Left kidney (tissue), 8 donors: ENCODE measurements at places on chromosomes 3 and 15. TPM values are rescaled to one million over a fixed set of nuclear protein-coding genes. Genes with fewer than 3 reads are reported as not detected.
A peak's percentile ranks its signal among the peaks of the same experiment; 100 is the strongest.

DNA sequence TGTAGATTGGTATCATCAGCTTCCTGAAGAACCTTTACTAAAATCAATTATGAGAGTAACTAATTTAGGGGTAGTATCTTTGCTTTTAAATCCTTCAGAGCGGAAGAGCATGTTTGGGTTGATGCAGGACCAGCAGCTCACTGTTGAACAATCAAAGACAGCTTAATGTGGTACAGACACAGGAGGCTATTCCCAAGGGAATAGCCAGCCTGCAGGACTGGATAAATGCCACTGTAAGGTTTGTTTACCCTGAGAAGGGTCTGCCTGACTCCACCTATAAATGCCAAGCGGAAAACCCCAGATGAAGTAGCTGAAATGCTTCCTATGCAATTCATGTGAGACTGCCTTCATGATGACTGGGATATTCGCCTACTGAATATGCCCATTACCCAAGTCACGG is 16.0 kb upstream of the STAC start:
- DNase-seq = no peak

- DNase-seq = no peak
These were observed 40.6 kb downstream of the TMEM266 start for GRCh38 chr15:76100361-76100760.

DNA sequence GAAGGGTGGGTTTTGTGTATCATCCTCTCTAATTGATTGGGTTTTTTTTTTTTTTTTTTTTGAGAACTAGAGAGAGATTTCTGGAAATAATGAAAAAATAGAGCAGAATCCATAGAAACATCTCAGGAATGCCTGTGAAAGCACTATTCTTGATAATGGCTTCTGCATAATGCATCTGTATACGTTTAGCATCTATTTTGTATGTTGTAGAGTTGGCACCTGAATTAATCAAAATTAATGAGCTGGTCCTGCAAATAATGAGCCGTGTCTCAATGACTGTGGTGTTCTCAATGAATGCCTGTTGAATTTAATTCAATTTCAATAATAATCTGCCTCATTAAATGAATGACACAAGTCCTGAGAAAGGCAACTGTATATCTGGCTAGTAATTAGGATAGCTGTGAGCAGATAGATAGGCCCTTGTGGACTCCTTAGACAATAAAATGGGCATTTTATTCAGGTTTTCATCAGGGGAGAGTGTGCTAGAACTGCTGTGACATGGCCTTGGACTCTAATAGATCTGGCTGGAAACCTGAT is 70.5 kb upstream of the WDR72 start:
- DNase-seq = no peak

- no peak for DNase-seq
These were observed 45.8 kb upstream of the PCSK6 start for GRCh38 chr15:101535170-101535902.

- DNase-seq = peak; percentile 55
These were observed 32.8 kb downstream of the XXYLT1 start for GRCh38 chr3:195238081-195238571.

- no peak for DNase-seq
These were observed 603 bp upstream of the TRANK1 start for GRCh38 chr3:36945333-36945980.

DNA sequence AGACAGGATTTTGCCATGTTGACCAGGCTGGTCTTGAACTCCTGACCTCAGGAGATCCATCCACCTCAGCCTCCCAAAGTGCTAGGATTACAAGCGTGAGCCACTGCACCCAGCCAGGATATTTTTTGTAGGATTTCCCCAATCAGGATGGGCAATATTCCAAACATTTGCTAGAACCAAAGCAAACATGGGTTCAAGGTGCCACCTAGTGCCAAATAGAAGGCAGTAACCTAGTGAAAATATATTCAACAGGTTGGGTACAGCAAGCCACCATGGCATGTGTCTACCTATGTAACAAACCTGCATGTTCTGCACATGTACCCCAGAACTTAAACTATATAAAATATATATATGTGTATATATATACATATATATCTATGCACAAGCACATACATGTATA is 185.9 kb upstream of the CADM2 start:
- no peak for DNase-seq

DNA sequence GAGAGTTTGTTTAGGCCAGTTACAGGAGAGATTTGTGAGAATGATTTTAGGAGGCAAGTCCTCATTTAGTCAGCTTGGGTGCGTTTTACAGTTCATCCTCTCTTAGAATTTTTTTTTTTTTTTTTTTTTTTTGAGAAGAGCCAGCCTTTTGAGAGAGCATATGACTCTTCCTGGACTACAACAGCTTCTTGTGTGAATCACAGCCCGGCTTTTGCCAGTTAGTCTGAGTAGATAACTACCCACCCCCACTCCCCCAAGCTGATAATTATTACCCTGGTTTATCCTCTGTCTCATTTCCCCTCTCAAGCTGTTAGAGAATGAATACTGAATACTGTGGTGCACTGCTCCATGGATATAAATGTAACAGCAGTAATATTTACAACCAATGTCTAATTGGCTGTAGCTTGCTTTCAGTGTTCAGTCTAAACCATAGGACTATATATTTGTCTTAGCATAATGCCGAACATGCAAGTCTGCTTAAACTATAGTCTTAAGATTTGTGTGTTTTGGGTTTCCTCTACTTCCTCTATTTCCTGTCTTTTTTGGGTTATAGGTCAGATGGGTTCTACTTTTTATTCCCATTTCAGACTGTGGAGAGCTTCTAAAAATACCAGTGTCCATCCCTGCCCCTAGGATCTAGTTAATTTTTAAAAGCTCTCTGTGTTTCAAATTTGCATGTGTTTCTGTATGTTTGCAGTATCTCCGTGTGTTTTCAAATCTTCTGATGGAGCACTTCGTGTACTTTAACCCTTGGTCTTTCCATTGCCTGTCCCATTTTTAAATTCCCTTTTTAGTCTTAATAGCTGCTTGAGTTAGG is 8.0 kb downstream of the CHD2 start:
- no peak for DNase-seq

DNA sequence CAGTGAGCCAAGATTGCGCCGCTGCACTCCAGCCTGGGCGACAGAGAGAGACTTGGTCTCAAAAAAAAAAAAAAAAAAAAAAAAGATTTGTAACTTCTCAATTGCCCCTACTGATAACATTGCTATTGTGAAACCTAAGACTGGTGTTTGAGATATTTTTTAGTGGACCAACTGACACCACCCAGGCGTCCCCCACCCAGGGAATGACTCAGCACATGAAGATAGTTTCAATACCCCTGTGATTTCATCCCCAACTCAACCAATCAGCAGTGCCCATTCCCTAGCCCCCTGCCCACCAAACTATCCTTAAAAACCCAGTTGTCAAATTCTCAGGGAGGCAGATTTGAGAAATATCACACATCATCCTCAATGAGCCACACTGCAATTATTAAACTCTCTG is 76.9 kb downstream of the TTBK2 start:
- no peak for DNase-seq

- no peak for DNase-seq
These were observed 29.9 kb upstream of the POLR2M start for GRCh38 chr15:57676585-57676984.

- no peak for DNase-seq
These were observed 40.2 kb downstream of the EPHB3 start for GRCh38 chr3:184601576-184602371.

The C3orf70 gene
- 9.9 TPM for polyA plus RNA-seq

The RETNLB gene
- not detected for polyA plus RNA-seq

The IQCH gene
- 10.0 TPM for polyA plus RNA-seq

The LMOD3 gene
- 0.05 TPM for polyA plus RNA-seq

The DUOX1 gene
- 7.8 TPM for polyA plus RNA-seq

The PPIP5K1 gene
- 37.2 TPM for polyA plus RNA-seq

The CSPG4 gene
- 6.4 TPM for polyA plus RNA-seq

The LYZL4 gene
- not detected for polyA plus RNA-seq

The CLDN11 gene
- 192 TPM for polyA plus RNA-seq
